Right renal cortex interstitium (tissue), 3 donors: ENCODE measurements at places on chromosomes 2 and 18. TPM values are rescaled to one million over a fixed set of nuclear protein-coding genes. Genes with fewer than 3 reads are reported as not detected.

DNA sequence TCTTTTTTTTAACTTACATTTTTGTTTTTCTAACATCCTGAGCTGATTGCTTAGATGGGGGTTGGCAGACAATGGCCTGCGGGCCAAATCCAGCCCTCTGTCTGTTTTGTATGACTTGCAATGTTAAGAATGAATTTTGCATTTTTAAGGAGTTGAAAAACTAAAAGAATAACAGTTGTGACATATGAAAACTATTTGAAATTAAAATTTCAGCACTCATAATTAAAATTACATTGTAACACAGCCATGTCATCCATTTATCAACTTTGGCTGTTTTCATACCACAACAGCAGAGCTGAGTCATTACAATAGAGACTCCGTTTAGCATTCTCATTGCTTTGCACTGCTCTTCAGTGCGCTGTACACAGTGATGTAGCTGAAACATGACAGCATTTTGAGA is 94.1 kb upstream of the MC4R start:
- no peak for DNase-seq

DNA sequence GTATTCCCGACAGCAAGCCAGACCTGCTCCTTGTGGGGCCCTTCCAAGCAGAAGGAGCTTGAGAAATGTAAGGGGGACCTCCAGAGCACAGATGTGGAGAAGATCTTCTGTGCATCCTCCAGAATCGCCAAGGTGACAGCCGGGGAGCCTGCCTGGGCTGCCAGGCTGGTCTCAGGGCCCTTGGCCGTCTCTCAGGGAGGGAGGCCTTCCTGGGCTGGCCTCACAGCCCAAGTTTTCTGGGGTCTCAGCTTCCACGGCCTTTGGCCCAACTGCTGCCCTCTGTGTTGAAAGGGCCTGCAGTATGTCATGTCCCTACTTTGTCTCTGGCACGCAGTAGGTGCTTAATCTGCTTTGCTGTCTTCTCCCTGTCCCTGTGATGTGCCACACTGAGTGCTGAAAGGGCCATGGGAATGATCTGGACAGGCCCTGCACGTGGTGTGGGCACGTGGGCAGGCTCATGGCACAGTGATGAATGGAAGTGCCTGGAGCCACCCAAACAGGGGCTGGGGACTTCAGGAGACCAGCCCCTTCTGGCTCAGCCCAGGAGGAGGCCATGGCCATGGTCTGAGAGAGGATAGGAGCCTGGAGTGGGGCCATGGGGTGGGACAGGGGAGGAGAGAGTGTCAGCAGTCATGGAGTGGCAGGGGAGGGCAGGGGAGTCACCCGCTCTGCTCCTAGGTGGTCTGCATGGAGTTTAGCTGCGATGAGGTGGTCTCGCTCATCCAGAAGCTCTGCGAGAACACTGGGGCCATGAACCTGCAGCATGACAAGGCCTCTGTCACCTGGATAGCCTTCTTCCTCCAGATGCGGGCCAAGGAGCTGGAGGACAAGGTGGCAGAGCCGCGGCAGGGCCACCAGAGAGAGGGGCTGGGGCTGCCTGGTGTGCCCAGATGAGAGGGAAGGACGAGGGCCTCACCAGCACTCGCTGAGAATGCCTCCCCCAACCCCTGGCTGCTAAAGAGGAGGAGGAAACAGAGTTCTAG is 35.4 kb downstream of the HJURP start:
- no peak for DNase-seq

SPDYA gene
- 1.7 TPM for polyA plus RNA-seq

DNA sequence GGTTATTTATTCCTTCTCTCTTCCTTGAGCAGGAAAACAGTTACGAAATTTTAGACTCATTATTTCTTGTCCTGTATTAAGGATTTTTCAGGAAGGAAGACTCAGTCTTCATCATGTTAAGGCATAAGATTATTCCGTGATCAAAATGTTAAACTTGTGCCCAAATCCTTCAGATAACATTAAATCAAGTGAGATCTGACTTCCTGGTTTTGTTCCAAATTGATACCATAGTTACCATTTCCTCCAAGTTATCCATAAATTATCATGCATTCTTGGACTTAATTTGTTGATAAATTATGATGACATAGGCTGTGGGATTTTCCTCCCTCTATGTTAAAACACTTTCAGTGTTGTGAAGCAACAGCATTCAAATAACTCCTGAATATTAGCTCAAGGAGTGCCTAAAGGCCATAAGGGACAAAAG is 31.9 kb downstream of the EFEMP1 start:
- DNase-seq, result no peak

DNA sequence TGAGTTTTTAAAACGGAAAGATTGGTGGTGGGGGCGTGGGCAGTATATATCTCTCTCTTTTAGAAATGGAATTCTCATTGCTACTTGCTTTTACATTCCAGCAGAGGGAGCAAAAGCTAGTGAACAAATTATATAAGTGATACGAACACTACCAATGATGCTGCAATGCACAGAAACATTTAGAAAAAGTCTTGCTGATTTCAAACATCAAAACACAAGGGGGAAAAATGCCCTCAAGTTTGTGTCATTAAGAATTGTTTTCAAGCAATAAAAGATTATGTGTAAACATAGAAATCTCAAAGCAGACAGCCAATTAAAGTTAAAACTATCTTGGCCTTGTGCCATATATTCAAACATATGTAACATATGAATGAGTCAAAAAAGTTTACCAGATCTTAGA is 296.3 kb upstream of the KCNJ3 start:
- no peak for DNase-seq

- DNase-seq, result no peak
Measured at GRCh38 chr2:69139778-69140670, 127.0 kb downstream of the ANTXR1 start.

LYPD1 gene
- 86.8 TPM for polyA plus RNA-seq

GAREM1 gene
- 34.1 TPM for polyA plus RNA-seq

SERPINB5 gene
- polyA plus RNA-seq, result not detected
